ENCODE measurements at places on chromosomes 4 and X. TPM values are rescaled to one million over a fixed set of nuclear protein-coding genes. Genes with fewer than 3 reads are reported as not detected.

DNA sequence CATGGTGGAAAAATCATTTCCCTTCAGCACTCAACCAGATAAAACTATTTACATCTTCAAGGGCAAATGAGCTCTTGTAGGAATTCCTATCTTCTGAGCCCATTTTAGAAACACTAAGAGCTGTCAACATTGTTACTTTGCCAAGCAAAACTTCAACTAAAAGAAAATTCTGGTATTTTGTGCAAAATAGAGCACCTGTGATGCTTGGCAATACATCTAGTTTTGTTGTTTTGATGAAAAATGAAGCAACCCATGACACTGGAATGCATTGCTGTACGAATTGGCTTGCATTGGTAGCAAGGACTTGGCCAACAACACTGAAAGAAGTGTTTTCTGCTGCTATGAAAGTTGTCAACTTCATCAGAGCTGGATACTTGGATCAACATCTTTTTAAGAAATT is 194.4 kb downstream of the COX18 start:
- H3K27ac ChIP-seq, result no peak overlapping the region
- H3K27me3 ChIP-seq, result no peaks in the 10 kb centered on the region
- no peaks in the 10 kb centered on the region for H3K4me1 ChIP-seq

Gene SOWAHD
- 1.5 TPM for total RNA-seq

DNA sequence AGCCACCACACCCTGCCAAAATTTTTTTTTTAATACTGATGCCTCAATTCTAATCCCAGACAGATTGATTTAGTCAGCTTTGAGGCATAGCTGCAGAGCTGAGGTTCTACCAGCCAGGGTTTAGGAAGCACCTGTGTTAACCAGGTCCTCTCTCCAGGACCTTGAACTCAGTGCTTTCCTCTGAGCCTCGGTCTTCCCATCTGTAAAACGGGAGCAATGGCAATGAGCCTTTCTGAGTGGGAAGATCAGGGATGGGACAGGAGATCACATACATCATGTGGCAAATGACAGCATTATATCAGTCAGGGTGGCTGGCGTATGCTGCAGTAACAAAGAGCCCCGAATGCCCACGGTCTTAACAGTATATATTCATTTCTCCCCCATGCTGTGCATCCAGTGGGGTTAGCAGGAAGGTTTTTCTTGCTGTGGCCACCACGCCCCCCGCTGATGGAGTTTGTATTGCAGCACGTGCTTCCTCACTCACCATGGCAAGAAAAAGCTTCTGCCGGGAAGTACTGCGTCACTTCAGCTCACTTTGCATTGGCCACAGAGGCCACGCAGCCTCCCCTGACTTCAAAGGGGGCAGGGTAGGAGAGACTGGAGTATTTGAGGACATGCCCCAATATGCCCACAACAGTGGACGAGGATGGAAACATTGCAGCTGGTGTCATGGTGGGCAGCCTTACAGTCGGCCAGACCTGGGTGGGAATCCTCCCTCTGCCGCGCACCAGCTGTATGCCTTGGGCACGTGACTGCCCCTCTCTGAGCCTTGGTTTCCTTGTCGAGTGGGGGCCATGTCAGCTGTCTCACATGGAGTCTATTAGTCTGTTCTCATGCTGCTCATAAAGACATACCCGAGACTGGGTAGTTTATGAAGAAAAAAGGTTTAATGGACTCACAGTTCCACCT is 24.1 kb upstream of the MRFAP1 start:
- H3K4me1 ChIP-seq, result no peaks in the 10 kb centered on the region
- H3K36me3 ChIP-seq, result peaks cover 14% of the 10 kb centered on the region
- no peak overlapping the region for H3K4me3 ChIP-seq
- no peak for DNase-seq

Gene ENAM
- not detected for total RNA-seq

DNA sequence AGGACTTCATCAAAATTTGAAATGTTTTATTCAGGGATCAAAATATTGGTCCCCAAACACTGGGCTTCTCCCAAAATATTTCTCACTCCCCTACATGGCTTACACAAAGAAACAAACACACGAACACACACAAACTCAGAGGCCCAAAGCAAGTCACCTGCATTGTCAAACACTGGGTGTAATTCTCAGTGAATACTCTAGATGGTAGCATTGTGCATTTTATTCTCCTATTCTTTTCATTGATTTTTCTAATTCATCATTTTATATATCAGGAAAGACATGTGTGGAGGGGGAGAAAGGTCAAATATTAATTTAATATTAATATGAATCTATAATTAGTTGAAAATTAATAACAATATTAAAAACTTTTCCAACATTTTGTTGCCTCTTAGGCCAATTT is 72.3 kb upstream of the TNMD start:
- no peaks in the 10 kb centered on the region for H3K36me3 ChIP-seq
- no peaks in the 10 kb centered on the region for H3K27me3 ChIP-seq
- H3K4me1 ChIP-seq, result no peaks in the 10 kb centered on the region

GRCh38 chr4:8645753-8646124 is 53.2 kb downstream of the CPZ start:
- no peak overlapping the region for H3K4me3 ChIP-seq
- H3K27ac ChIP-seq, result no peak overlapping the region
- no peaks in the 10 kb centered on the region for H3K36me3 ChIP-seq
- DNase-seq, result no peak
- H3K4me1 ChIP-seq, result no peaks in the 10 kb centered on the region

- DNase-seq, result no peak
- no peaks in the 10 kb centered on the region for H3K36me3 ChIP-seq
- no peak overlapping the region for H3K4me3 ChIP-seq
- no peaks in the 10 kb centered on the region for H3K4me1 ChIP-seq
- H3K27ac ChIP-seq, result no peak overlapping the region
- no peaks in the 10 kb centered on the region for H3K27me3 ChIP-seq
Measured at GRCh38 chr4:113539408-113539807, 222.1 kb downstream of the CAMK2D start.

GRCh38 chrX:21730026-21730425 is 27.9 kb downstream of the SMPX start:
- no peak overlapping the region for H3K4me3 ChIP-seq
- no peaks in the 10 kb centered on the region for H3K36me3 ChIP-seq
- no peaks in the 10 kb centered on the region for H3K27me3 ChIP-seq

DNA sequence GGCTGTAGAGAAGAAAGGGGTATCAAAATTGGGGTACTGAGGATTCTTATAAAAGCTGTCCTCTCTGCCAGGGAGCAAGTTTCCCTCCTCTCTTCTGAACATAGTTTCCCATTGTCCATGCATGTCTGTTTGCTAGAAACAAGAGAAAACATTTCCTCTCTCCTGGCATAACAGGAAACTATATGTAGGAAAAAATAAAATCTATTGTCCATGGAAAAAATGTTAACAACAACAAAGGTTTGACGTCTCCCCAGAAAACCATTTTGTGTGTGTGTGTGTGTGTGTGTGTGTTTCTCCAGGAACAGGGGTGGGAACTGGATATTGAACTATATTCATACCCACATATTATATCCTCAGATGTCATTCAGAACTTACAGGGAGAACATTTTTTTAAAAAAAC is 107.2 kb downstream of the GASK1B start:
- H3K27me3 ChIP-seq, result no peaks in the 10 kb centered on the region
- no peaks in the 10 kb centered on the region for H3K36me3 ChIP-seq
- H3K27ac ChIP-seq, result no peak overlapping the region

Gene TMEM35A
- total RNA-seq, result 6.8 TPM

DNA sequence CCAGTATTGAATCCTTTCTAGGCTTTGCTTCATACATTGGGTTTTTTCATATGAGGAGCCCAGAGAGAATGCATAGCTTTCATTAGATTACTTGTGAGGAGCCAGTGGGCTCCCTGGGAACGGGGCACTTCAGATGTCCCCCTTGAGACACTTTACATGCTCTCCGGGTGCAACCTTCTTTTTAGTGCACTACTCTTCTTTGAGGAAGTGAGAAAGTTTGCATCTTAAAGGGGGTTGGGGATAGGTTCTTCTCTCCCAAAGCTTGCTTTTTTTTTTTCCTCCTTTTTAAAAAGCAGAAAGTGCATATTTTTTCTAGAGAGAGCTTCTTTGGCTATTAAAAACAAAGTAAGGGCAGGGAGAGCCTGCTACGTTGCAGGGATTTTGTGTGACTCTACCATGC is 4.3 kb downstream of the HADH start:
- peaks cover 25% of the 10 kb centered on the region for H3K4me1 ChIP-seq
- no peak overlapping the region for H3K27ac ChIP-seq
- no peak overlapping the region for H3K4me3 ChIP-seq
- no peaks in the 10 kb centered on the region for H3K36me3 ChIP-seq
- no peaks in the 10 kb centered on the region for H3K27me3 ChIP-seq

DNA sequence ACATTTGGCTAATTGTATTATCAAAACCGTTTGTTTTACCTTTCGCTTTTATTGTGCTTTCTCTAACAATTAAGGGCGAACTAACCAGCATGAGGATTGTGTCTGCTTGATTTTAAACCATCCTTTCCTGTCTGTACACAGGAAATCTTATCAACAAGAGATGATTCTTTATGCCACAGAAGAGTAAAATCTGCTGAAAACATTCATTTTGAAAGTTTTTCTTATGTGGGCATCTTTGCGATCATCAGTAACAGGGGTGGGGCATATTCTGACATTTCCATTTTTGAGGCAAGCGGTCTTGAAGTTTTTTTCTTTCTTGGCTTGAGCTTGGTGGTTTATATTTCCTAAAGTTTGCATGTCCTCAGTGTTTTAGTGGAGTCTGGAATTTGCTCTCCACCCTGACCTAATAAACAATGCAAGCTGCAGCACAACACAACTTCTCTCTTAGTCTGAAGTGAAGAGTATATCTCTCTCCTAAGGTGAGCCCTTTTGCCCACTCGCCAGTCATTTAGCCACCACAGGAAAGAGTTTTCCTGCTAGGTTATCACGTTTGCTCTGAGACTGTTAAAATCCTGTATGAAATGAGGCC is 26.6 kb downstream of the NFKB1 start:
- H3K4me3 ChIP-seq, result no peak overlapping the region
- DNase-seq, result no peak
- no peaks in the 10 kb centered on the region for H3K4me1 ChIP-seq

GRCh38 chr4:136283977-136284376 is 1248.3 kb downstream of the PCDH18 start:
- DNase-seq, result no peak
- no peak overlapping the region for H3K27ac ChIP-seq
- H3K27me3 ChIP-seq, result no peaks in the 10 kb centered on the region
- H3K4me3 ChIP-seq, result no peak overlapping the region
- no peaks in the 10 kb centered on the region for H3K4me1 ChIP-seq
